ENCODE measurements at places on chromosomes 7 and 10.

- DNase-seq: peak; percentile 35
Measured at GRCh38 chr10:93288679-93289634, 193.2 kb downstream of the MYOF start.

- no peak for DNase-seq
Measured at GRCh38 chr10:131475043-131475442, 163.5 kb upstream of the TCERG1L start.

- peak; percentile 80 for DNase-seq
Measured at GRCh38 chr10:5446390-5446926, 34.1 kb downstream of the NET1 start.

GRCh38 chr10:77501846-77502261, 135.8 kb downstream of the KCNMA1 start:
- no peak for DNase-seq

DNA sequence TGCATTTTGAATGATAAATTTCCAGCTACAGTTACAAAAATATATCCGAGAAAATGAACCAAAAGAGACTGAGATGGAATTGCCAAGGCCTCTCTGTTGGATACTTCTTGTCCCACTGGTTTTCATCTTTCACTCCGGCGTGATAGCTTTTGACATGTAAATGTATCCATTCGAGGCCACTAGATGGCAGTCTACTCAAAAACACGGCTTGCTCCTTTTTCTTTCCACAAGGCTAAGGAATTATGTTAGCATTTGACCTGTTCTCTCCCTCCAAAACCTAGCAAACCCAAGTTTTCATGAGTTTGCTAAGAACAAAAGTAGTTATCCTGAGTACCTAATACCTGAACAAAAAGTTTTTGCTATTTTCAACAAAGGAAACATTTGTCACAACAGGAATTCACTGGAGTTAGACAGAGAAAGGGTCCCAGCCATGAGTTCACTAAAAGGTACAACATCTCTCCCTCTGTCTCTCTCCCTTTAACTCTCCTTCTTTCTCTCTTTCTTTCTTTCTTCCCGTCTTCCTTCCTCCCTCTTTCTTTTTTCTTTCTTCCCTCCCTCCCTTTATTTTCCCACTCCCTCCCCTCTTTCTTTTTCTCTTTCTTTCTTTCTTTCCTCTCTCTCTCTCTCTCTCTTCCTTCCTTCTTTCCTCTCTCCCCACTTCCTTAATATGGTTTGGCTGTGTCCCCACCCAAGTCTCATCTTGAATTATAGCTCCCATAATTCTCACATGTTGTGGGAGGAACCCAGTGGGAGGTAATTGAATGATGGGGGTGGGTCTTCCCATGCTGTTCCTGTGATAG, 207.9 kb upstream of the MYO3A start:
- DNase-seq: no peak

GRCh38 chr7:54946764-54947163, 72.1 kb upstream of the EGFR start:
- DNase-seq: no peak

- DNase-seq: no peak
Measured at GRCh38 chr10:13769946-13770345, 183.2 kb downstream of the PRPF18 start.

- DNase-seq: no peak
Measured at GRCh38 chr7:3931843-3932242, 630.8 kb downstream of the SDK1 start.

GRCh38 chr10:1123198-1123597, 67.0 kb downstream of the WDR37 start:
- DNase-seq: no peak

GRCh38 chr10:124918191-124918830, 23.6 kb upstream of the ZRANB1 start:
- DNase-seq: no peak

DNA sequence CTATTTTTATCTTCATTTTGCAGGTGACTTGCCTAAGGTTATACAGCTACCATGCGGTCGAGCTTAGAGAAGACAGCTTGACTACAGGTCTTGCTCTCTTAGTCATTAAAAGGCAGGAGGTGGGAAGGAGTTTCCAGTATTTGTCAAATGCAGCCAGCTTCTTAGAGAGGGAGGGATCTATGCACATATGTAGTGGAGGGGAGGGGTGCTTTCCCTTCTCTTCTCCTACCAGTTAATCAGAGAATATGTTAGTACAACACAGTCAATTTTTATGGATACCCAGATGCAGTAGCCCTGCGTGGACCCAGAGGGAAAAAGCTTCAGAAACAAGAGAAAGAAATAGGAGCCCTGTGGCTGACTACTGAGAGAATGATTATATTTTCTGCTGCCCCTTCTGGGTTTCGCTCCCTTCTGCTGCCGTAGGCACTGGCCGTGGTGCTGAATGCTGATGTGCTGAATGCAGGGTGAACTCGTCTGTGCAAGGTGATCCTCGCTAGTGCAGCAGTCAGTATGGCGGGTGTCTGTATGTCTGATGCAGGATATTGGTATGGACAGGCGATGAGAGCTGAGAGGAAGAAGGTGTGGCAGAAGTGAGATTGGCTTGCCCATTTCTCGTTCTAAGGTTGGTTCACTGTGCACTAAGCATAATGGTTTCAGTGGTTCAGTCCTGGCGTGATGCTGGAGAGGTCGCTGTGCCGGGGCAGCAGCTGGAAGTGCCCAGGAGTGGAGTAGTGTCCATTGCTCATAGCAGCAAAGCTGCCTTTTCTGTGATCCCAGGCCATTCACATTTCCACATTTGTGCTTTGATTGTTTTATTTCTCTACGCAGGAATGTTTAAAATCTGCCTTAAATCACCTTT, 189.2 kb upstream of the PODXL start:
- no peak for DNase-seq

GRCh38 chr10:96044736-96045135, 1.4 kb downstream of the CCNJ start:
- DNase-seq: no peak

- DNase-seq: no peak
Measured at GRCh38 chr7:123170333-123171246, 29.2 kb downstream of the SLC13A1 start.

GRCh38 chr7:106273009-106273668, 11.6 kb downstream of the NAMPT start:
- no peak for DNase-seq

- DNase-seq: no peak
Measured at GRCh38 chr10:96390460-96390864, 31.7 kb upstream of the OPALIN start.

DNA sequence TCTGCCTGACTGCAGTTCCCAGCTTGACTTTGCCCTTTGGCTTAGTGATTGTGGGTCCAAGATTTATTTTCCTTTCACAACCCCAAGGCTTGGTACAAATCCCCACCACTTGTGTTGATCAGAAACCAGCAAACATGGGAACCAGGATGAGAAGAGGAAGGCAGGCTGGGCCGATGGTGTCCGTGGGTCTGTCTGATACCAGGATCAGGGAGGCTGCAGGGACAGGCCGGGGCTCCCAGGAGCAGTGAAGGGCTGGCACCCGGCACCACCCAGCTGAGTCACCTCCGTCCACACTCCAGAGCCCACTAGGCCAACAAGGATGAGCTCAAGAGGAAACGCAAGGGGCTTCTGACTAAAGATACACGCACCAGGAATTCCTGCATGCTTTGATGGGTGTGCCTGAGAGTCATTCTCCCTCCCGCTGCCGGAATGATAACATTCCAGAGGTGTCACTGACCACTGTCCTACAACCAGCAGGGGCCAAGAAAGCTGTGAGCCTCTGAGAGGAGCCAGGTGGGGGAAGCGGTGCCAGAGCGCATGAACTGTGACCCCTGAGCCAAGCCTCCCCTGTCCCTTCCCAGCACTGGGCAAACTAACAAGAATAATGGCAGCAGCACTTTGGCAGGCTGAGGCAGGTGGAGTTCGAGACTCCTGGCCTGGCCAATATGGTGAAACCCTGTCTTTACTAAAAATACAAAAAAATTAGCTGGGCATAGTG, 29.2 kb upstream of the PROSER2 start:
- DNase-seq: no peak

GRCh38 chr7:137990251-137990941, 11.5 kb downstream of the CREB3L2 start:
- no peak for DNase-seq

GRCh38 chr7:127536741-127537140, 48.7 kb downstream of the GCC1 start:
- DNase-seq: no peak

- DNase-seq: no peak
Measured at GRCh38 chr7:99083068-99083651, 60.7 kb downstream of the SMURF1 start.

- DNase-seq: no peak
Measured at GRCh38 chr7:46387646-46388045, 466.6 kb upstream of the IGFBP3 start.

DNA sequence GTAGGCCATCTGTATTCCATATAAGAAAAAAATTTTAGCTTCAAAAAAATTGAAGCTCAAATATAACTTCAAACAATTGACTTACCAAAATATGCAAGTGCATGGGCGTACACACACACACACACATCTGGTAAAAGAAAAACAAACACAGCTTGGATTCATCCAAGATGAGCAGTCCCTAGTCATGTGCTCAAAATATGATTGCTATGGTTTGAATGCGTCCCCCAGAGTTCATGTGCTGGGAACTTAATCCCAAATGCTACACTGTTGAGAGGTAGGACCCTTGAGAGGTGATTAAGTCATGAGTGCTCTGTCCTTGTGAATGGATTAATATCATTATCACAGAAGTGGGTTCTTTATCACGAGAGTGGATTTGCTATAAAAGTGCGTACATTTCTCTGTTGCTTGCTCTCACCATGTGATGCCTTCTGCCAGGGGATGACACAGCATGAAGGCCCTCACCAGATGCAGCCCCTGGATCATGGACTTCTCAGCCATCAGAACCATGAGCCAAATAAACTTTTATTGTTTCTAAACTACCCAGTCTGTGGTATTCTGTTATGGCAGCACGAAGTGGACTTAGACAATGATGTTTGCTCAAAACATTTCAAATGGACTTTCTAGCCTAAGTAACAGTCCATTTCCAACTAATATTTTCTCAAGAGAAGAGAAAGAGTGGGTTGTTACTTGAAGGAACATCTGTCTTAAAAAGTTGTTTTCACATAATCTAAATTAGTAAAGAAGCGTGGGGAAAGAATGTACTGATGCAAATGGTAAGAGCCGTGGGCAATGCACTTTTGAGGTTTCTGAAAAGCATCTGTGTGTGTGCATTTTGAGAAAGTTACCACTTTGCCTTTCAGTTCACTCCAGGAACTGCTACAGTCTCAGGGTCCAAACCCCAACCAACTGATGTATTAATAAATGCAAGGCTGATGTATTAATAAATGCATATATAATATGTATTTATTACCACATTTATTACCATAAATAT, 15.1 kb upstream of the SVIL start:
- no peak for DNase-seq

- DNase-seq: no peak
Measured at GRCh38 chr7:127858915-127859189, 172.4 kb downstream of the LRRC4 start.

- DNase-seq: no peak
Measured at GRCh38 chr10:89204621-89205185, 2.4 kb downstream of the CH25H start.

- no peak for DNase-seq
Measured at GRCh38 chr7:149719912-149720335, 53.5 kb downstream of the ZNF467 start.

- no peak for DNase-seq
Measured at GRCh38 chr7:12157517-12157916, 53.6 kb upstream of the TMEM106B start.

DNA sequence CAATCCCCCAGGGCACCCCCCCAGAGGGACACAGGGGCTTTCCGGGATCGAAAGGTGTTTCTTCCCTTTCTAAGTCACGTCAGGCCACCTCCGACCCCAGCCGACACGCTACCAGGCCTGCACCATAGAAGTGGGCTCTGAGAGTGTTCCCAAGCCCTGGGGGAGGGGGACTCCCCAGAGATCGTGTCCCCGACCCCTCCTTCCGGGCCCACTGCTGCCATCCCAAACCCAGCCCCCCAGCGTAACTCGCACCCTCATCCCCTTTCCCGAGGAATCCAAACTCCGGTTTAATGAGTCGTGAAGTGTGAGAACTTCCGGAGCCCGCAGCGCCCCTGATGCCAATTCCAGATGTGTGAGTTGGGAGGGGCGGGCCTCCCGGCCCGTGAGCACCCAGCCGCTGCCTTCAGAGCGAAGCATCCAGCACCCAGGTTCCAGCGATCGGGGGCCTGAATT, 11.3 kb downstream of the UNCX start:
- no peak for DNase-seq

- no peak for DNase-seq
Measured at GRCh38 chr7:87129848-87130247, 22.4 kb upstream of the DMTF1 start.

DNA sequence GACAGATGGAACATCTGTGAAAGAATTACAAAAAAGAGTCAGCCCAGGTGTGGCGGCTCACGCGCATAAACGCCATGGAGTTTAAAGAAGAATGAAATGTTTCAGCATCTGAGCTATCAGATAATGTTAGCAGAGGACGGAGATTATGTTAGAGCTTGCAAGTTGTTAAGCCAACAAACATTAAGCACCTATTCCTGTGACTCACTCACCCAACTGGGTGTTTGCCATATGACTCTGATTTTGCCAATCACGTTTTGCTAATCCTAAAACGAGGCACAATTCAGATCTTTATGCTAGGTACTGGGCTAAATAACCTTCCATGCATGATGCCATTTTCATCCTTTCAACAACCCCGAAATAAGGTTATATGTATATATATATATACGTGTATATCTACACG, 29.0 kb upstream of the CCNY start:
- DNase-seq: no peak

DNA sequence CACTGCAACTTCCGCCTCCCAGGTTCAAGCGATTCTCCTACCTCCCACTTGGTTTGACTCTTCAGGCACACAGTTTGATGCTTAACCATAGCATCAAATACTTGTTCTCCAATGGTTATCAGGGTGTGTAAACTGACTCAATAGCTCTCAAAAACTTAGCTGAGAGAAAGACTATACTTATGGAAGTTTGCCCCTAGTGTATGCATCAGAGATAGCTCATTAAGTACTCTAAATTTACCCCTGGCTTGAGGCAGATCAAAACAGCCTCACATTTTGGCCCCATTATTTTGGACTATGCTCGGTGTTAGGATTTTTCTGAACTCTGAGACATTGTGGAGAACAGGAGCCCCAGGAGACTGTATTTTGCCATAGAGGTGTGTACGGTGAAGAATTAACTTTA, 40.8 kb upstream of the SLC35B4 start:
- no peak for DNase-seq

DNA sequence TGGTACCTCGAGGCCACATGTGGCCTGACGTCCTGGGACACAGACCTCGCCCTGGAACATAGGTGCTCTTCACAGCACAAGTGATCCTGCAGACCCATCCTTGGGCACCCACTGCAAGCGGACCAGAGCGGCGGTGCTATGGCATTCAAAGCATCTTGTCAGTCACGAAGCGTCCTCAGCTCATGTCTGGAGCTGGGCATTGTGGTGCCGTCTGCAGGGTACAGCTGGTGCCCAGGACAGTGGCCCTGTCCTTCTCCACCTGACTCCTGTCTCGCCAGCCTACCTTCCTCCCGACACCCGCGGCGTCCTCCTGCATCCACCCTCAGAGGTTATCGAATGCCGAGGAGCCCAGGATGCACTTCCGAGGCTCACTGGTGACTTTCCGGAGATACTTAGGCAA, 26.5 kb downstream of the ADGRA1 start:
- DNase-seq: no peak

Measured in CD4-positive, alpha-beta T cell treated with Interleukin-6 at 100 ng/mL for 8 hours (primary cell).